Vagina (tissue), 2 donors: ENCODE measurements at places on chromosomes 12 and 14.

GRCh38 chr14:71243697-71244096 is 336.4 kb downstream of the PCNX1 start:
- no peaks in the 10 kb centered on the region for H3K36me3 ChIP-seq
- no peaks in the 10 kb centered on the region for H3K27me3 ChIP-seq
- no peak for DNase-seq
- no peaks in the 10 kb centered on the region for H3K4me1 ChIP-seq
- no peak overlapping the region for H3K27ac ChIP-seq

GRCh38 chr12:129909051-129910020 is 5.5 kb upstream of the TMEM132D start:
- no peaks in the 10 kb centered on the region for H3K36me3 ChIP-seq
- H3K27ac ChIP-seq = no peak overlapping the region
- H3K27me3 ChIP-seq = no peaks in the 10 kb centered on the region

- H3K27ac ChIP-seq = peak overlapping the region; percentile 85
- H3K27me3 ChIP-seq = no peaks in the 10 kb centered on the region
- peaks cover 19% of the 10 kb centered on the region for H3K4me1 ChIP-seq
- no peak for DNase-seq
- no peak overlapping the region for H3K4me3 ChIP-seq
Measured at GRCh38 chr12:55736780-55737580, 5.9 kb upstream of the GDF11 start.

DNA sequence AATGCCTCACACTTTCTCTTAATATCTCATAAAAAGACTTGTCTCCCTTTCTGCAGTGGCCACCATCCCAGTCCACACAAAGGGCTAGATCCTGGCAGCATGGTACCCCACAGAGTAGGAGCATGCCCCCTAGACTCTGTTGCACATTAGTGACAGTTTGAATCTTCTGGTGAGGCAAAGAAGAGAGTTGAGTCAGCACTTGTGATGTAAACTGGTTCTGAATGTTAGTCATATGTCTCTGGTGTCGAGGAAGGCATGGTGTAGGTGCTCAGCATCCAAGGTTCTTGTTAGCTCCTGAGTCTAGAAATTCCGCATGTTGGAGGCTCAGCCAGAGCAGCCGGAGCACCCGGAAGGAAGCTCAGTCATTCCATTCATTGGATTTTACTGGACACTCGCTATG is 9.8 kb downstream of the TTC9 start:
- no peak overlapping the region for H3K4me3 ChIP-seq
- no peaks in the 10 kb centered on the region for H3K36me3 ChIP-seq
- no peak overlapping the region for H3K27ac ChIP-seq
- H3K27me3 ChIP-seq = no peaks in the 10 kb centered on the region

DNA sequence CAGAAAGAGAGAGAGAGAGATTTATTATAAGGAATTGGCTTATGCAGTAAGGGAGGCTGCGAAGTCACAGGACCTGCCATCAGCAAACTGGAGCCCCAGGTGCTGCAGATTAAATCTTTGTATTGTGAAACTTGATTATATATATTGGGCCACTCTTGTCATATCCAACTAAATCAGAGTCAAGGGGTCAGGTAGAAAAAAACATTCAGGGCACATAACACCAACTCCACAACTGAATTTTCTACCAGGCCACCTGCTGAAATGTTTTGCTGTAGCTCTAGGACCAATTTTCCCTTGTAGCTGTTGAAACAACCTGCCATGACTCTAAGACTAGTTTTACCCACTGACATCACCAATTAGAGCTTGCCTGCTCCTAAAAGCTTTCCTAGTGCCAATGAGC is 1240.8 kb downstream of the SLC16A7 start:
- DNase-seq = no peak
- no peaks in the 10 kb centered on the region for H3K27me3 ChIP-seq
- H3K36me3 ChIP-seq = no peaks in the 10 kb centered on the region
- no peak overlapping the region for H3K4me3 ChIP-seq

DNA sequence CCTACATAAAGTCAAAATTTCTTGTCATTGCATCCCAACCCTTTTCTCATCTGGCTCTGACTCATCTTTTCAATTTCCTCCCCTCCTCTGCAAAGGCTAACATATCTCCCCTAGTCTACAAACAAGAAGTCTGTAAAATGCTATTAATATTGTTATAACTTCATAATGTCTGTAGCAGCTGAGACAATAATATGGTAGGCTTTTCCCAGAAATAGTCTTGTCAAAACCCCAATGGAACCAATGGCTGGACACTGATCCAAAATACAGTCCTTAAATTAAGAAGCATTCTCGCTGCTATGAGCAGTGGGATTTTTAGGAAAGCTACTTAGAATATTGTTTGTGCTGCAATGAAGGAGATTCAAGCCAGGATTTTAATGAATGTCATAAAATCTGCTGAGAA is 131.4 kb downstream of the KLHL28 start:
- H3K27me3 ChIP-seq = no peaks in the 10 kb centered on the region
- H3K4me1 ChIP-seq = no peaks in the 10 kb centered on the region
- no peak overlapping the region for H3K27ac ChIP-seq

DNA sequence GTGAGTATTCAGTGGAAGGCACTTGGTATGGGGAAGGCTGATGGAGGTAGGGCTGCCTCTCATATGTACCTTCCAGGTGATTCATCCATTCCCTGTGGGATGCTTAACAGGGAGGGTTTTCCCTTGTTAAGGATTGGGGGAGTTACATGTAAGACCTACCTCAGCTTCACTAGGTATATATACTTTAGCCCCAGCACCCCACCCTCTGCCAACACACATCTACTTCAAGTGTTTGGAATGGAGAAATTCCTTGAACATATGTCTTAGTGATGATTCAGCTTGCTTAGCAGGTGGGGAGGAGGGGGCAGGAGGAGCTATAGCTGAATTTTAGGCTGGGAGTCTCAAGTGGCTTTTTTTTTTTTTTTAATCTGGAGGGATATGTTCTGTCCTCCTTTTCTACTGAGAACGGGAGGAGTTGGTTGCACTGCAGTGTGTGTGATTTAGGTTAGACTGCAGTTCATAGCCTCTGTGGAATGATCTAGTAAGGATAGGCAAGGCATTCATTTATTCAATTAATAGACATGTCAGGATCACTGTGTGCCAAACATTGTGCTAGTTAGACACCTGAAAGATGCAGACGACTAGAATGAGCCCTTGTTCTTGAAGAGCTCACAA is 1.7 kb downstream of the PIP4K2C start:
- H3K27ac ChIP-seq = no peak overlapping the region
- H3K36me3 ChIP-seq = no peaks in the 10 kb centered on the region
- DNase-seq = no peak
- no peak overlapping the region for H3K4me3 ChIP-seq
- H3K27me3 ChIP-seq = no peaks in the 10 kb centered on the region
- H3K4me1 ChIP-seq = peaks cover 27% of the 10 kb centered on the region

- H3K4me3 ChIP-seq = no peak overlapping the region
- no peaks in the 10 kb centered on the region for H3K36me3 ChIP-seq
- H3K27ac ChIP-seq = no peak overlapping the region
- H3K4me1 ChIP-seq = no peaks in the 10 kb centered on the region
- DNase-seq = no peak
- H3K27me3 ChIP-seq = no peaks in the 10 kb centered on the region
Measured at GRCh38 chr12:20436316-20436715, 68.0 kb downstream of the PDE3A start.
